Lung (tissue), 17 donors: ENCODE measurements at places on chromosomes 5 and 9. TPM values are rescaled to one million over a fixed set of nuclear protein-coding genes. Genes with fewer than 3 reads are reported as not detected.

- no peak overlapping the region for H3K27ac ChIP-seq
- DNase-seq = no peak
- no peak overlapping the region for H3K4me3 ChIP-seq
- H3K36me3 ChIP-seq = no peaks in the 10 kb centered on the region
- no peaks in the 10 kb centered on the region for H3K27me3 ChIP-seq
Observed at GRCh38 chr5:15621094-15621493, 121.1 kb downstream of the FBXL7 start.

GRCh38 chr5:149360272-149360671 is 2.4 kb downstream of the PCYOX1L start:
- no peaks in the 10 kb centered on the region for H3K27me3 ChIP-seq
- H3K4me3 ChIP-seq = no peak overlapping the region
- H3K4me1 ChIP-seq = peaks cover 20% of the 10 kb centered on the region

DNA sequence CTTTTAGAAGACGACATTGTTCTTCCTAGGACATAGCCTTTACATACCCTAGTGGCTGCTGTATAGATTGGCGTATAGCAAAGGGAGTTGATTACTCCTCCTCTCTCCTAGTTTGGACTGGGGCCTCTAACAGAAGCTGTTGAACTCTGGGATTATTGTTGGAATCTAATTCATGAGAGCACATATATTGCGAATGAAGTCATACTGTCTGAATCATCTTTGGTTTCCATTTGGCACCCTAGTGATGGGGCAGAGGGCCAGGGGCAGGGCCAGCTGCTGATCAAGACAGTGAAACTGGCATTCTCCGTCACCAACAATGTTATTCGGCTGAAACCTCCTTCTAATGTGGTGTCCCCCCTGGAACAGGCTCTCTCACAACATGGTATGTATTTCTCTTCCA is 40.3 kb downstream of the NUP188 start:
- H3K36me3 ChIP-seq = peaks cover 42% of the 10 kb centered on the region
- no peak overlapping the region for H3K4me3 ChIP-seq
- H3K27ac ChIP-seq = no peak overlapping the region
- DNase-seq = no peak
- H3K27me3 ChIP-seq = no peaks in the 10 kb centered on the region

- no peaks in the 10 kb centered on the region for H3K4me1 ChIP-seq
- no peaks in the 10 kb centered on the region for H3K36me3 ChIP-seq
- peak overlapping the region; percentile 43 for H3K27ac ChIP-seq
- no peak for DNase-seq
Observed at GRCh38 chr5:116395226-116395625, 179.4 kb downstream of the SEMA6A start.

GRCh38 chr5:97002983-97003382 is 67.1 kb downstream of the LNPEP start:
- no peaks in the 10 kb centered on the region for H3K27me3 ChIP-seq
- DNase-seq = no peak
- peaks cover 6% of the 10 kb centered on the region for H3K36me3 ChIP-seq

- no peaks in the 10 kb centered on the region for H3K27me3 ChIP-seq
- H3K27ac ChIP-seq = no peak overlapping the region
- H3K4me3 ChIP-seq = no peak overlapping the region
- peaks cover 29% of the 10 kb centered on the region for H3K36me3 ChIP-seq
- no peak for DNase-seq
- H3K4me1 ChIP-seq = peaks cover 9% of the 10 kb centered on the region
Observed at GRCh38 chr9:128393970-128394369, 22.8 kb downstream of the URM1 start.

GRCh38 chr9:111938427-111938800 is 41.8 kb downstream of the UGCG start:
- no peaks in the 10 kb centered on the region for H3K36me3 ChIP-seq
- no peak for DNase-seq
- no peaks in the 10 kb centered on the region for H3K27me3 ChIP-seq
- no peak overlapping the region for H3K4me3 ChIP-seq
- H3K27ac ChIP-seq = peak overlapping the region; percentile 44

DNA sequence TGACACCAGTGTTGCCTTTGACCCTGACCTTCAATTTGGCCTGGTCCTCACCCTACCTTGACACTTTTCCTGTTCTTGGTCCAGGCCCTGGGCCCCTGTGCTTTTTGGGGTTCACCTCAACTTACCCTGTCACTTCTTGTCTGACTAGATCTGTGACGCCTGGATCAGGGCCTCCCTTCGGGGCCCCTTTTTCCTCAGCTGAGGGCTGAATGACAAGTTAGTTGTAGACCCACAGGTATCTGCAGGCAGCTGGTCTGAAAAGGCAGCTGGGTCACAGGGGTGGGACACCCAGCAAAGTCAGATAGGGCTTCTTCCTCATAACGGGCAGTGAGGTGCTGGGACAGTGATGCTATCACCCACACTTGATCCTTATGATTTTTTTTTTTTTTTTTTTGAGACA is 10.0 kb upstream of the MYORG start:
- no peak for DNase-seq
- H3K27me3 ChIP-seq = peaks cover 2% of the 10 kb centered on the region
- no peak overlapping the region for H3K4me3 ChIP-seq

GRCh38 chr9:127776924-127777289 is 1.6 kb downstream of the SH2D3C start:
- H3K27ac ChIP-seq = no peak overlapping the region
- no peak for DNase-seq
- no peak overlapping the region for H3K4me3 ChIP-seq
- peaks cover 5% of the 10 kb centered on the region for H3K4me1 ChIP-seq
- no peaks in the 10 kb centered on the region for H3K36me3 ChIP-seq

DNA sequence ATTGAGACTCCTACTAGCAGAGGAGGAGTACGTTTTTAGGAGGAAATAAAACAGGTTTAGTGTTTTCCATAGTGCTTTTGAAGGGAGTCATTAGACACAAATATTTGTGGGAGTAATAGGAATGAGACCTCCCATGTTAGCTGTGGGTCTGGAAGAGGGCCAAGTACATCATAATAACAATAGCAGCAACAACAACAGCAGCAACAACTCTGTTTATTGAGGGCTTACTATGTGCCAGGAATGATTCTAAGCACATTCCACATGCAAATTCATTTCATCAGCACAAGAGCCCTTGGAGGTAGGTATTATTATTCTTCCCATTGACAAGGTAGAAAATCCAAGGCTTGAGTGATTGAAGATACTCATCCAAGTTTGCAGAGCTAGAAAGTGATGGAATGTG is 384.2 kb upstream of the RPS23 start:
- no peaks in the 10 kb centered on the region for H3K27me3 ChIP-seq
- H3K4me3 ChIP-seq = no peak overlapping the region
- no peak for DNase-seq
- H3K36me3 ChIP-seq = no peaks in the 10 kb centered on the region

- peaks cover 5% of the 10 kb centered on the region for H3K27me3 ChIP-seq
- peak; percentile 52 for DNase-seq
- no peak overlapping the region for H3K27ac ChIP-seq
- H3K4me3 ChIP-seq = no peak overlapping the region
- peaks cover 5% of the 10 kb centered on the region for H3K4me1 ChIP-seq
Observed at GRCh38 chr9:130143958-130144366, 28.2 kb upstream of the NCS1 start.

DNA sequence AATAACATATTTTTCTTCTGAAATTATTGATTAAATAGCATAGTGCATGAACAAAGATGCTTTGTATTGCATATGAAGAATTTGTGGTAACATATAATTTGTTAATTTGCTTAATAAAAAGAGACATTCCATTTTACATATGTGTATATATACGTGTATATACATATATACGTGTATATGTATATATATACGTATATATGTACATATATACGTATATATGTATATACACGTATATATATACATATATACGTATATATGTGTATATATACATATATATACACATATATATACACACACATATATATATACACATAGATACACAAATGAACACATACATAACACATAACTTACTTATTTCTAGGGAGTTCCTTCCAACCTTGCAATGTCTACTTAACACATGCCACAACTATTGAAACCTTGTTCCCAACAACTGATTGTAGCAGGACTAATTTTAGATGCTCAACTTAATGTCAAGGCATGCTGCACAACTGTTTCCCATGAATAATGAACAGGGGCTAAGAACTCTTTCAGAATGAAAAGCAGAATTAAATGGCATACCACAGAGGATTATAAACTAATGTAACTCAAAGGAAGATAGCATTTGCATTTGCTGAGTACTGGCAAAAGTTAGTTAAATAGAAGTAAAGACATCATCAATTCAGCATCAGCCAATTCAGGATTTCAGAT is 17.4 kb downstream of the KIF24 start:
- H3K36me3 ChIP-seq = no peaks in the 10 kb centered on the region
- H3K4me3 ChIP-seq = no peak overlapping the region
- H3K4me1 ChIP-seq = no peaks in the 10 kb centered on the region
- DNase-seq = no peak
- H3K27me3 ChIP-seq = no peaks in the 10 kb centered on the region
- H3K27ac ChIP-seq = no peak overlapping the region

GRCh38 chr5:44332285-44332971 is 56.8 kb downstream of the FGF10 start:
- no peaks in the 10 kb centered on the region for H3K36me3 ChIP-seq
- peaks cover 28% of the 10 kb centered on the region for H3K4me1 ChIP-seq
- H3K27ac ChIP-seq = no peak overlapping the region
- H3K27me3 ChIP-seq = no peaks in the 10 kb centered on the region

DNA sequence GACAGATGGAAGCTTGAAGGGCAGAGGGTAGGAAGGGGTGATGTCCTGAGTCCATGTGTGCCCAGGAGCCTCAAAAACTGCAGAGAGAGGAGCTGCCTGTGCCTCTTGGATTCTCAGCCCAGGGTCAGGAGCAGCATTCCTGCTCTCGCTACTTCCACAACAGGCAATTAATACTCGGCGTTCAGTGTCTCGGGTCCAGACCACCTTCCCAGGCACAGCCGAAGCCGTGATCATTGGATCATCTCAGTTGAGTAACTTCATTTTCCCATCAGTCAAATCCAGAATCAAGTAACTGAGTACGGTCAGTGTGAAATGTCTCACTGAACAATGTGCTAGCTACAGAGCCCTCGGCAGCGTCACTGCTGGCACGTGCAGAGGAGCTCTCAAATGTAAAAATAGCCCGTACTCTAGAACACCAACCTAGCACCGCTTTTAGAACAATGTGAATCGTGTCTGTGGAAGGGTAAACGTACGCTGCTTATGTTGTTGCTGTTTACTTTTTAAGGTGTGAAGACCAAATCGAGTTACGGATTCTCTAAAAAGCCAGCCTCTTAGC is 63.5 kb upstream of the IRX4 start:
- peaks cover 9% of the 10 kb centered on the region for H3K27me3 ChIP-seq
- no peaks in the 10 kb centered on the region for H3K36me3 ChIP-seq
- no peak for DNase-seq
- no peak overlapping the region for H3K4me3 ChIP-seq
- no peaks in the 10 kb centered on the region for H3K4me1 ChIP-seq

DNA sequence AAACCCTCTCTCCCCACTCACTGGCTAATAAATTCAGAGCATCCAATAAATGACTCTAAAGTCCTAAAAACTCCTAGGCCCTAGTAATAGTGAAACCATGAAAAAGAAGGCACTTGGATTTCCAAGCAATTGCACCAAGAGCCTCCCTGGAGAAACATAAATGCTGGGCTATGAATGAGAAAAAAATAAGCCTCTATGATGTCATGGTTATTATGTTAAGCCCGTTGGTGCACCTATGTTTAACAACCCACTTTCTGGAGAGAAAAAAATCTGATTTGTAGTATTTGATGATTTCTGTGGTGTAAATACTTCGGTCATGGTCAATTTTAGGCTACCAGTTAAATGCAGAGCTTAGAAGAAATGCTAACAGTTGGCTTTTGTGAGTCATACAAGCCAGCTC is 8.4 kb downstream of the CFAP90 start:
- peaks cover 3% of the 10 kb centered on the region for H3K4me1 ChIP-seq
- no peak overlapping the region for H3K4me3 ChIP-seq
- no peak overlapping the region for H3K27ac ChIP-seq
- H3K27me3 ChIP-seq = no peaks in the 10 kb centered on the region

DNA sequence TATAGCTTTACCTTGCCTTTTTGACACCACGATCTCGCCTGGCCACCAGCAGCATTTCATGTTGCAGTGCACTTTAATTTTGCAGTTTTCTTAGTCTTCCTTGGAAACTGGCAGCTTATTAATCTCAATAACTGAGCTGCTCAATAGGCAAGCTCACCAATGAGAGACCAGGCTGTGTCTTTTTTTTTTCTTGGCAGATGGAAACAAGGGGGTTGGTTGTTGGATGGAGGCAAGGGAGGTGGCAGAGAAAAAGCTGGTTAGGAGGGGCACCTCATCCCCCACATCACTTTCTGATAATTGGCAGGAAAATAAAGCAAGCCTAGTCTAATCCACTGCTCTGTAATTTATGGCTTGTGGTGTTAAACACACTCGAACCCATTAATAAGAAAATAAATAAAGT is 324.5 kb upstream of the WWC1 start:
- H3K27ac ChIP-seq = no peak overlapping the region
- H3K27me3 ChIP-seq = no peaks in the 10 kb centered on the region
- H3K4me1 ChIP-seq = no peaks in the 10 kb centered on the region
- no peak for DNase-seq

- peak overlapping the region; percentile 99 for H3K27ac ChIP-seq
- no peaks in the 10 kb centered on the region for H3K36me3 ChIP-seq
- H3K4me3 ChIP-seq = peak overlapping the region; percentile 68
- no peak for DNase-seq
- peaks cover 14% of the 10 kb centered on the region for H3K4me1 ChIP-seq
Observed at GRCh38 chr5:132411304-132412013, 41.9 kb downstream of the SLC22A5 start.

DNA sequence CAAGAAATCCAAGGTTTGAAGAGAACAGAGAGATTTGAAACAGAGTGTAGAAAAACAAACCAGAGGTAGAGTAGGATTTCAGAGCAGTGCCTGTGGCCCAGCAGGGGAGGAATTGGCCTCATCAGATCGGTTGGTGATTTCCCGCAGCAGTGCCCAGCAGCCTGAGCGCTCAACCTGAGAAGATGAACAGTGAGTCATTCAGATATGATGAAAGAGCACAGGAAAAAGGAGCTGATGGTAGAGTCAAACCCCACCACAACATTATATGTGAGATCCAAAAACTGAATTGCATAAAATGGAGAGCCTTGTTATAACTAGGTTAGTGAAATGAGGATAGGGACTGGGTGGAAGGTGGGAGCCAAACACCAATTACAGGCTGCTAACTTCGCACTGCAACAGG is 248.9 kb downstream of the PIK3R1 start:
- no peak for DNase-seq
- H3K27me3 ChIP-seq = no peaks in the 10 kb centered on the region
- H3K4me1 ChIP-seq = peaks cover 2% of the 10 kb centered on the region
- no peak overlapping the region for H3K4me3 ChIP-seq
- no peak overlapping the region for H3K27ac ChIP-seq

- peak overlapping the region; percentile 77 for H3K4me3 ChIP-seq
- no peaks in the 10 kb centered on the region for H3K36me3 ChIP-seq
- peaks cover 34% of the 10 kb centered on the region for H3K27me3 ChIP-seq
- H3K4me1 ChIP-seq = no peaks in the 10 kb centered on the region
- peak; percentile 18 for DNase-seq
Observed at GRCh38 chr5:114362977-114363761, 1.3 kb downstream of the KCNN2 start.

- H3K4me1 ChIP-seq = no peaks in the 10 kb centered on the region
- no peaks in the 10 kb centered on the region for H3K27me3 ChIP-seq
- H3K36me3 ChIP-seq = no peaks in the 10 kb centered on the region
- no peak for DNase-seq
Observed at GRCh38 chr5:27377626-27378025, 339.2 kb upstream of the CDH9 start.

Gene PCDHGB2
- polyA plus RNA-seq = 0.48 TPM

Gene C5
- polyA plus RNA-seq = 9.5 TPM

Gene LECT2
- not detected for polyA plus RNA-seq

Gene FGF1
- 1.1 TPM for polyA plus RNA-seq

Gene PLCXD3
- polyA plus RNA-seq = 0.65 TPM

Gene TMEM252
- polyA plus RNA-seq = not detected

Gene CLIC3
- polyA plus RNA-seq = 90.2 TPM

Gene FAM114A2
- 18.3 TPM for polyA plus RNA-seq

Gene MARVELD2
- 6.2 TPM for polyA plus RNA-seq

Gene WNK2
- polyA plus RNA-seq = 1.6 TPM

Gene GHR
- 1.7 TPM for polyA plus RNA-seq

Gene FTMT
- not detected for polyA plus RNA-seq
